ENCODE measurements at places on chromosomes 1 and 21. TPM values are rescaled to one million over a fixed set of nuclear protein-coding genes. Genes with fewer than 3 reads are reported as not detected.

Gene IFI16
- 174 TPM for total RNA-seq

Gene AVPR1B
- total RNA-seq, result not detected

Gene MAP10
- total RNA-seq, result 2.0 TPM

Gene SERINC2
- 19.4 TPM for total RNA-seq

Gene G0S2
- total RNA-seq, result 1.9 TPM

Gene RNF223
- not detected for total RNA-seq

Gene ALX3
- total RNA-seq, result not detected

Gene TDRD5
- total RNA-seq, result not detected
